ENCODE measurements at places on chromosomes 7 and 10.

- DNase-seq: no peak
Observed at GRCh38 chr7:125568799-125569198, 639.2 kb upstream of the POT1 start.

DNA sequence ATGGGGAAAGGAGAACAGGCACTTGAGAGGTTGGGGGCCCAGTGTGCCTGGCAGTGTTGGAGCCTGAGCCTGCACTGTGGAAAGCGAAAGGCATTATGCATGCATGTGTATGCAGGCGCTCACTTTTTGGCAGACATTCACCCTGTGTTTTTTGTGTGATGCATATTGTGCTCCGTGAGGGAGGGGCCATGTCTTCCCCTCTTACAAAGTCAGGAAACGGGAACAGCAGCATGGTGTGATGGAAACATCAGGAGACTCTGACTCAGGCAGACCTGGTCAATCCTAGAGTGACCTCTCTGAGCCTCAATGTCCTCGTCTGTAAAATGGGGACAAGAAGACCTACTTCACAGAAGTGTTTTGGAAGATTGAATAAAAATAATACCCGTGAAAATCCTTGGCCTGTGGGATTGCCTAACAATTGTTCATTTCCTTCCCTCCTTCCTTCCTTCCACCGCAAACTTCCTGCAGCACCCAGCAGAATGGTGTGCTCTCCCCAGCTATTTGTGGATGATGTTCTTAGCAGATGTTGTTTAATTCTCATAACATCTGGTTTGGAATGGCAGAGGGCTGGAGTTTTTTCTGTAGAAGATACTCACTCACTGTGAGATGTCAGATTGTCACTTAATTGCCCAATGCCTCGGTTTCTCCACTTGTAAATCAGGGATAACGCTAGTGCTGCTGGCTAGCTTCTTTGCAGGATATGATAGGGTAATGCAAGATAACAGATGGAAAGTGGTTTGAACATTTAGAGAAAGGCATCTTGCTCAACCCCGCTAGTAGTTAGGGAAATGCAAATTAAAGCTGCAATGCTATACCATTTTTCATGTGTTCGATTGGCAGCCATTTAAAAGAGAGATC lies 39.8 kb downstream of the CDH23 start:
- no peak for DNase-seq

- no peak for DNase-seq
Observed at GRCh38 chr7:41448104-41448503, 254.8 kb downstream of the INHBA start.

- DNase-seq: no peak
Observed at GRCh38 chr7:66583490-66584110, 45.1 kb upstream of the KCTD7 start.

GRCh38 chr10:83373671-83374070 lies 765.6 kb upstream of the GHITM start:
- peak; percentile 66 for DNase-seq

- DNase-seq: peak; percentile 37
Observed at GRCh38 chr7:80218723-80219122, 84.1 kb downstream of the GNAI1 start.

DNA sequence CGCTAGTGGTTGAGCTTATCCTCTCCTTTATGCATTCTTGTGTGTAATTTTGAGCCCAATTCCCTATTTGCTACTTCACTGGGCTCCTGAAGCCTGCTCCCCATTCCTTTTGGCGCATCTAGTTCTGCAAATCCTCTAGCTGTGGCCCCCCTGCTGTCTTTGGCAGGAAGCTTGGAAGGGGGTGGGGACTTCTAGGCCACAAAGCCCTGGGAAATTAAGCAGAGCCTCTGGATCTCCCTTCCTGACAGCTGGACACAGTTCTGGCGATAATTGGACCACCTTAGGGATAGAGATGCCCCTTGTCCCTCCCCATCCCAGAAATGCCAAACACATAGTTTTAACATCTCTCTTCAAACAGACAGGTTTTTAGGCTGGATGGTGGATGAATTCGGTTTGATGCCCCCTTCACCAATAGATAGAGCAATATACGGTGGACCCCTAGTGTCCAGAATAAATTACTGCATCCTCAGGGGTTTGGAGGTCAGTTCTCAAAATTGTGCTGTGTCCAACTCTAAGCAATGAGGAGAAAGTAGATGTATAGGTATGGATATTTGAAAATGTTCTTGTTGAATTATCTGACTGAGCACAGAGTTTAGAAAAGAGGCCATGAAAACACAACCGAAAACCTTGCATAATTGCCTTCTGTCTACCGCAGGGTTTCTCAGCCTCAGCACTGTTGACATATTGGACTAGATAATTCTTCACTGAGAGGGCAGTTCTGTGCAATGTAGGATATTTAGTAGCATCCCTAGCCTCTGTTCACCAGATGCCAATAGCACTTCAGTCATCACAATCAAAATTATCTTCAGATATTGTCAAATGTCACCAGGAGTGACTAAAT lies 75.5 kb downstream of the PAPSS2 start:
- DNase-seq: peak; percentile 59

GRCh38 chr7:26964156-26964808 lies 99.9 kb upstream of the SKAP2 start:
- DNase-seq: no peak

DNA sequence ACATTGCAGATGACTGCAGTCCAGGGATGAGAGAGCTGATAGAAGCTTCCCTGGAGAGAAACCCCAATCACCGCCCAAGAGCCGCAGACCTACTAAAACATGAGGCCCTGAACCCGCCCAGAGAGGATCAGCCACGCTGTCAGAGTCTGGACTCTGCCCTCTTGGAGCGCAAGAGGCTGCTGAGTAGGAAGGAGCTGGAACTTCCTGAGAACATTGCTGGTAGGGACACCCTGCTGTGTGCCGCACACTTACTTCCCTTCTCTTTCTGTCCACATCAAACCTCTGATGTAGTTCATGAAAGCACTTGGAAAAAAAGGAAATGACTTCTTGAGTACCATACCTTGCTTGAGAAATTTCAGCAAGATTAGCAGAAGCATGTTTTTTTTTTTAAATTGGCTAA lies 25.3 kb downstream of the MAP3K8 start:
- no peak for DNase-seq

DNA sequence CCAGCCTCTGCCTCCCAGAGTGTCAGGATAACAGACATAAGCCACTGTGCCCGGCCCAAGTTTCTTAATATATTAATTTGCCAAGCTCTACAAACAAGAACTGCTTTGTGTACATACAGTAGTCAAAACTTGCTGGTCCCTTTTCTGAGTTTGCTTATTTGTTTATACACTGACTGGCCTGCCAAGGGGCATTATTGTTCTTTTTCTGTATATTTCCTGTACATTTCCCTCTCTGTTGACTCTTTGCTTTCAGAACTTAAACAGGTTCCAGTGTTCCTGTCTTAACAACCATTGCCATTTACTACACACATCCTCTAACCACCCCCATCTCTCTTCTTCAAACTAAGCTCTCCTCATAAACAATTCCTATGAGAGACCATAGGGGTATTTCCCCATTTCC lies 61.5 kb upstream of the RPA3 start:
- no peak for DNase-seq

- no peak for DNase-seq
Observed at GRCh38 chr7:81207801-81208200, 288.9 kb upstream of the SEMA3C start.

DNA sequence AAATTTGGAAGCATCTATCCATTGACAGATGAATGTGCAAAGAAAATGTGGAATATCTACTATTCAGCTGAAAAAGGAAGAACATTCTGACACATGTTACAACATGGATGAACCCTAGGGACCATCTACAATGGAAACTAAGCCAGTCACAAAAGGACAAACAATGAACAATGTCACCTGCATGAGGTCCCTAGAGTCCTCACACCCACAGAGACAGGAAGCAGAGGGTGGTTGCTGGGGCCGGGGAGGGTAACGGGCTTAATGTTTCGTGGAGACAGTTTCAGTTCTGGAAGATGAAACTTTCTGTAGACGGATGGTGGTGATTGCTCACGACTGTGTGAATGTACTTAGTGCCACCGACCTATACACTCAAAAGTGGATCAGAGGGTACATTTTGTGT lies 282.9 kb downstream of the ADARB2 start:
- DNase-seq: no peak

GRCh38 chr7:134459981-134460380 lies 1.1 kb upstream of the AKR1B1 start:
- no peak for DNase-seq

DNA sequence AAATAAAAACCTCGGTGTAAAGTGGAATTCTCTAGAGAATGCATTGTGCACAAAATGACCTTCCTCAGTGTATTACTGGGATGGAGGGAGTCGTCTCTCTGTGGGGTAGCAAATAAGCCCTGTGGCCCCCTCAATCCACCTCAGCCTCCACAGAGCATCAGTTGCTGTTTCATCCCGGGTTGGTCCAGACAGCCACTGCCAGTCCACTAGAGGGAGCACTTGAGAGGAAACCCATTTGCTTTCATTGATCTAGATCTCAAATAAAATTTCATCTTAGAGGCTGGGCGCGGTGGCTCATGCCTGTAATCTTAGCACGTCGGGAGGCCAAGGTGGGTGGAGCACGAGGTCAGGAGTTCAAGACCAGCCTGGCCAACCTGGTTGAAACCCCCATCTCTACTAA lies 1128.7 kb downstream of the CNTNAP2 start:
- DNase-seq: peak; percentile 50

GRCh38 chr7:98836811-98837629 lies 32.8 kb downstream of the TMEM130 start:
- DNase-seq: peak; percentile 64

GRCh38 chr10:131453721-131454634 lies 142.5 kb upstream of the TCERG1L start:
- DNase-seq: peak; percentile 62

- DNase-seq: no peak
Observed at GRCh38 chr7:72405418-72405817, 6.7 kb downstream of the CALN1 start.

DNA sequence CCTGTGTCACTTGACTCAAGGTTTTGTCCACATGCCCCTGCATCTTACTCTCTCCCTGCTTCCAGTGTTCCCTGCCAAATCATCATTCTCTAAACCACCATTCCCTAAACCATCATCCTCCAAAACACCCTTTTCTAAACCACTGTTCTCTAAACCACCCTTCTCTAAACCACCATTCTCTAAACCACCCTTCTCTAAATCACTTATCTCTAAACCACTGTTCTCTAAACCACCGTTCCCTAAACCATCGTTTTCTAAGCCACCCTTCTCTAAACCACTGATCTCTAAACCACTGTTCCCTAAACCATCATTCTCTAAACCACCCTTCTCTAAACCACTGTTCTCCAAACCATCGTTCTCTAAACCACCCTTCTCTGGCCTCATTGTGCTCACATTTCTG lies 142.1 kb downstream of the CXCL12 start:
- no peak for DNase-seq

GRCh38 chr10:649445-649797 lies 40.0 kb downstream of the DIP2C start:
- no peak for DNase-seq

DNA sequence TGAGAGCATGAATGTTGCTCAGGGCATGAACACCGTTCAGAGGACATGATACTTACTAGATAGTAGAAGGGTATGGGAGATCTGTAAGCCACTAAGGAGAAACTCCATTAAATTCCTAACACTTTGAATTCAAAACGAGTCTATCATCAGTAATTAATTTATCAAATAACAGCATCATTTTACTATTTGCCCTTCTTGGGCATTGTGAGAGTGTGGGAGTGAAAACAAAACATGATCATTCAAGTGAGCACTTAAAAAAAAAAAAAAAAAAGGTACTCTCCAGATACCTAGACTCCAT lies 20.5 kb upstream of the ASB15 start:
- DNase-seq: no peak

- DNase-seq: peak; percentile 94
Observed at GRCh38 chr10:67764012-67764822, 68.2 kb upstream of the CTNNA3 start.

DNA sequence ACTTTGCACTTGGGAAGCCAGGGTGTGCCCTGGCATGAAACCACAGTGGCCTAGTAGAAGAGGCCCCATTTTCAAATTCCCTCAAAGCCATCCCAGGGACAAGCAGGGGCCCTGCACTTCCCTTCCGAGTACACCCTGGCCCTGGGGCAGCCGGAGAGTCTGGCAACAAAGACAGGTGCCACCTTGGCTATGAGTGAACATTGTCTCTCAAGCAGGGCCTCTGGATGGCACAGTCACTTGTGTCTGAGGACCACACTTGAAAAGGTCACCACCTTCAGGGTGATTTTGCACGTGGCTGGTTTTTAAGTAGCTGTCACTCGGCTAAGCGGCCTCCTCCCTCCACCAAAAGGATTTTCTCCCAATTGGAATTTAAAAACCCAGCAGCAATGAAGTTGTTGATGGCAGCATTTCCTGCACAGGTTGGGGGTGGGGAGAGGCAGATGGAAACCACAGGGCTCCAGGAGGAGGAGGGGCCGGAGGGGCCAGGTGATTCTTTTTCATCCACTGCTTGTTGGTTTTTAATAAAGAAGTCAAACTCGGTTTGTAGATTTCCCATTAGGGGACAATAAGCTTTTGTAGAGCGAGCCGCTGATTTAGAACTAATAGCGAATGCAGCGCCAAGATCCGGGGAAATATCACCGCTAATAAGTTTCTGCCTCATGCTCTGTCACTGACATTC lies 33.9 kb downstream of the C10orf105 start:
- no peak for DNase-seq

Data from cardiac muscle cell (in vitro differentiated cells and primary cell).